Jurkat, Clone E6-1 (cell line): ENCODE measurements at places on chromosomes 16 and 17.

DNA sequence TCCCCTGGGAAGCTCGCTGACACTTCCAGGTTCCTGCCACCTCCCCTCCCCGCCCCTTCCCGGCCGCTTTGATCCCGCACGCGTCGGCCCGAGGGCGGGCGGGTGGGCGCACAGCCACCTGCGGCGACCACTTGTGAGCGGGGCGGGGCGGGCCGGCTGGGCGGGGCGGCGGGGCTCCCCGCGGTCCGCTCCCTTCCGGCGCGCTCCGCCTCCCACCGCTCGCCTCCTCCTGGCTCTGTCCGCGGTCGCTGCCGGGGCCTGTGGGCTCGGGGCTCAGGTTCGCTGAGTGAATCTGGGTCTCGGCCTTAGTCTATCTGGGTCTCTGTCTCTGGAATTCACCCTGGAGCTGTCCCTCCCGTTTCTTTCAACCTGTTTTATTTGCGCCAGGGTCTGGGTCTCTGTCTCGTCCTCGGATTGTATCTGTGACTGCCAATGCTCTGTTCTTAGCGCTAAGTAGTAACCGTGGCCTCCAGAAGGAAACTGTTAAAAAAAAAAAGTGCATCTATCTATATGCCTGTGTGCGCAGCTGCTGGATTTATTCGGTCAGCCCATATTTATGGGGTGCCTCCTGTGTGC, 2.7 kb upstream of the HES7 start:
- no peak for DNase-seq

DNA sequence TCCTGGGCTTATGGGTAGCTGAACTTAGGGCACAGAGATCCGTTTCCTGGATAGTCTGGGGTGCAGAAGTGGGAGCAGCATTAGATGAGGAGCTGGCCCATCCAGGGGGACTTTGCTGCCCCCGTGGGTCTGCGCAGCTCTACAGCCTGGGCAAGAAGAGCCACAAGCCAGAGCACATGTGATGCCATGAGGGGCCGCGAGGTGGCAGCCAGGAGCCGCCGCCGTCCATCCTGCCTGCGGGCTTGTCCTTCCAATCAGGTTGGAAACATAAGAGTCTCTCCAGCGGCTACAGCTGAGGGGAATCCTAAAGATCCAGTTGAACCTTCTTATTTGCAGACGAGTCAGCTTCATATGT, 21.9 kb downstream of the C1QTNF1 start:
- DNase-seq = peak; percentile 37

DNA sequence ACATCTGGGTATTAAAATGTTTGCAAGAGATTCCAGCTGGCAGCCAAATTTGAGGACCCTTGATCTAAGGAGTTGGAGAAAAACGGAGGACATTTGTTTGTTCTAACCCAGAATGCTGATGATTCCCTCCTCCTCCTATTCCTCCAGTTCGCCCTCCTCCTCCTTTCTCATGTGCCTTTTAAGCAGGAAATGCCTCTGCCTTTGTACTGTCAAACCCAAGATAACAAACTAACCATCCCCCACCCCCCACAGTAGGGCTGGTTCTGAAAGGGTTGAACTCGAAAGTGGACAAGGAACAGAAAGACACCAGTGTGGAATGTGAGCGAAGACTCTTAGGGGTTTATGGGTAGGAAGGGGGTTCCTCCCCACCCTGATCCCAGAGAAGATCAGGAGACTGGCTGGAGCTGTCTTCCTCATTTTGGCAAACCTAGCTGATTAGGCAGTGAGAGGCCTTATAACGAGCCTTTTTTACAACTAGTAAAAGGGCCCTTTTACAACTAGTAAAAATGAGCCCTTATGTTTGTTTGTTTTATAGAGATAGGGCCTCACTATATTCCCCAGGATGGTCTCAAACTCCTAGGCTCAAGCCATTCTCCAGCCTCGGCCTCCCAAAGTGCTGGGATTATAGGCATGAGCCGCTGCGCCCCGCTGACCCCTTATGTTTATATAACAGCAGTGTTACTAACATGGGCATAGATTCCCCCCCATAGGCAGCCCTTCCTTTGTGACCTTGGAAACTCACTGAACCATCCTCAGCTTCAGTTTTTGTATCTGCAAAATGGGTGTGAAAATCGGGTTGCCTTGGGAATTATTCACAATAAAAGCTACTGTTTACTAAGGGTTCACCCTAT, 975 bp downstream of the CHD9 start:
- peak; percentile 34 for DNase-seq

- no peak for DNase-seq
Measured at GRCh38 chr16:85970016-85970733, 71.2 kb downstream of the IRF8 start.

GRCh38 chr17:28047806-28048205, 5.3 kb downstream of the NLK start:
- DNase-seq = peak; percentile 87
